ENCODE measurements at places on chromosomes 13 and 19.
A peak's percentile ranks its signal among the peaks of the same experiment; 100 is the strongest.

- no peak for DNase-seq
Measured at GRCh38 chr13:49213539-49213938, 6.6 kb upstream of the MLNR start.

GRCh38 chr19:19418555-19419260 is 13.2 kb downstream of the GATAD2A start:
- no peak for DNase-seq

DNA sequence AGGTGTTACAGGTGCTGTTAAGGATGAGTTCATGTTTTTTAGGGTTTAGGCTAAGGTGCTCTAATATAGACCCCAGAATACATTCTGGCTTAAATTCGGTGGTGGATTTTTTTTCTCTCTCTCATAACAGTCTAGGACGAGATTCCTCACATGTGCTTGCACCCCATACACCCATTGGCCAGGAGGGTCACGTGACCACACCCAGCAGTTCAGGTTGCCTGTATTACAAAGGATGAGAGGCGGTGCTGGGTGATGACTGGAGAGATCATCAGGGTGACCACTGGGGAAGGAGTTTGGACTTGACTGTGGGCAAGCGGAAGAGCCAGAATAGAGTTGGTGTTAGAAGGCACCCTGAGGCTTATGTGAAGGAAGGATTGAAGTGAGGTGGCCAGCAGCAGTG is 27.7 kb downstream of the PPP2R1A start:
- no peak for DNase-seq

DNA sequence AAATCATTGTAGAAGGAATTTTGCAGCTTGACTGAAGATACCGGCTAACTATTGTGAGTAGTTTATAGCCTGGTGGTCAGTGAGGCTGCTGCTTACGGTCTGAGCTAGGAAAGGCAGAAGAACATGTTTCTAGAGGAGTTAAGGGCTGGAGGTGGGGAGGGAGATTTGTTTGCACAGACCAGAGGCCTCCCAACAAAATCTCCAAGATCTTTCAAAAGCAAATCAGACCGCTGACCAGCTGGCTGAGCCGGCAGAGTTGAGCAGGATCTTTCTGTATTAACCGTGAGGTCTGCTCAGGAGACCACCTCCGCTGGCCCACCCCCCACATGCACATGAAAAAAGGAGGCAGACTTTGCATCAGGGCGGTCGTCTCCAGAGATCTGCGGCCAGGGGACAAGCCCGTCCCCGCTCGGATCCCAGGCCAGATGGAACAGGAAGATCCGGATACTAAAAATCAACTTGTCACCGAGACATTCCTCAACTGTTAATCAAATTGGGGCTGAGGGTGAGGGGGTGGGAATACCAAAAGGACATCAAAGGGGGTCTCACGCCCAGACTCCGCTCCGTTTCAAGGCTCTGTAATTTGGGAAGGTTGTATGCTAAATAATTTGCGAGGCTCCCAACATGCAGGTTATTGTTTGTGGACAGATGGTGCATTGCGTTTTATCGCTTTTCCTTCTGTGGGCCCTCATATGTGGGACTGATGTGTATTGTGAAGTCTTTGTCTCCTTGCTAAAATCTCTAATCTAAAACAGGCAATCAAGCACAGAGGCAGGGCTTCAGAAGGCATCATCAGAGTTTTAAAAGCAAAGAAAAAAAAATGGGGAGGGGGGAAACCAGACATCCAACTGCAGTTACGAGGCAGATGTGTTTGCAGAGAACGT is 319.0 kb downstream of the ZNF536 start:
- no peak for DNase-seq

DNA sequence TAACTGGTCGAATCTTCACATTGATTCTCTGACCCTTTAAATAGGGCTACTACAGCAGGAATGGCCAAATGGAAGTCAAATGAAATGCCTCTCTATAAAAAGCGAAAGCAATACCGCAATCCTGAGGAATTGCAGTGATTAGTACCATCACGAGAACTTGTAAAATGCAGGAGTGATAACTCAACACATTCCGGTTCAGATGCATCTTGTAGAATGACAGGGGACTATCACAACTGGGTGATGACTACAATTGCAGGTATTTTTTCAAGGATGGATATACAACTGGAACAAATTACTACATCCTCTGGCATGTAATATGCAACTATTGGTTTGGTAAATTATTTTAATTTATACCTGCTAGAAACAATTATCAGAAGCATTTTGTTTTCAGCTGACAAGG is 140.4 kb downstream of the PCDH20 start:
- DNase-seq = no peak

- no peak for DNase-seq
Measured at GRCh38 chr13:22175815-22176214, 504.9 kb downstream of the FGF9 start.

GRCh38 chr19:35601971-35602370 is 10.6 kb upstream of the HAUS5 start:
- no peak for DNase-seq

GRCh38 chr13:22061371-22061805 is 390.5 kb downstream of the FGF9 start:
- no peak for DNase-seq

- no peak for DNase-seq
Measured at GRCh38 chr19:1874554-1875185, 10.6 kb downstream of the ABHD17A start.

GRCh38 chr19:29162694-29163093 is 50.3 kb downstream of the UQCRFS1 start:
- no peak for DNase-seq

GRCh38 chr13:20983386-20983785 is 78.0 kb downstream of the LATS2 start:
- DNase-seq = no peak

GRCh38 chr13:21595546-21595822 is 8.5 kb downstream of the MICU2 start:
- DNase-seq = no peak

- DNase-seq = peak; percentile 26
Measured at GRCh38 chr19:8615813-8616596, 5.5 kb upstream of the ADAMTS10 start.

DNA sequence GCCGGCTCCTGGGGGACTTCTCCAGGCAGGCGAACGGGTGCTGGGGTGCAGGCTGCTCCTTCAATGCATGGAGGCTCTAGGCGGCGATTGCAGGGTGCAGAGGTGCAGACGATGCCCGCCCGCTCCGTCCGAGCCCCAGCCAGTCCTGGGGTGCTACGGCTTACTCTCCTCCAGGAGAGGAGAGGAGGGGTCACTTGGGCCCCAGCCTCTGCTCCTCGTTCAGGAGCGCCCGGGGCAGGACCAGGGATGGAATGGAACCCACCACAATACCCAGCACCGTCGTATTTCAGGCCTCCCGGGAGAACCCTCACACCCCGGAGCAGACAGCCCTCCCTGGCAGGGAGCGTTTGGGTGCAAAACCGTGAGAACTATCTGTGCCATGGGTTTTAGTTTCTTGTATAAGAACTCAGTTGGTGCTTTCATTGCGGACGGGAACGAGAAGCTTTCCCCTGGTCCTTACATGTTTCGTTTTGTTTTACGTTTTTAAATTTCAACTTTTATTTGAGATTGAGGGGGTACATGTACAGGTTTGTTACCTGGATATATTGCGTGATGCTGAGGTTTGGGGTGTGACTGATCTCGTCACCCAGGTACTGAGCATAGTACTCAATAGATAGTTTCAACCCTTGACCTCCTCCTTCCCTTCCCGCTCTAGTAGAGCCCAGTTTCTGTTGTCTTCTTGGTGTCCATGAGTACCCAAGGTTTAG is 46.8 kb downstream of the ARHGEF18 start:
- no peak for DNase-seq

DNA sequence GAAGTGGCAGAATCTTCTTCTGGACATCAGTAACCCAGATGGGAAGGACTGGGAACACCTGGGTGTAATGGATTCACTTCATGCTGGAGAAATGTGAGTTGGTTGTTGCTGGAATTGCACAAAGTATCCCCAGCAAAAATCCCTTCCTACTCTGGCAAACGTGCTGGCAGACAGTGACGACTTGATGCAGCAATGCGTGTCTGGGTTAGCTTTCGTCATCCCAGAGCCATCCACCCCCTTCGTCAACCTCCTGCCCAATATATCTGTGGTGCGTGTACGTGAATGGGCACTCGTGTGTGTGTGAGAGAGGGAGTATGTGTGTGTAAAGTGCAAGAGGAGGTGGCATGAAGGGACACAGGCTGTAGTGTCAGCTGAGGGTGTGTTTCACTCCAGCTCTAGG is 70.9 kb downstream of the TM9SF2 start:
- no peak for DNase-seq

GRCh38 chr13:114104655-114105520 is 27.5 kb downstream of the RASA3 start:
- no peak for DNase-seq

DNA sequence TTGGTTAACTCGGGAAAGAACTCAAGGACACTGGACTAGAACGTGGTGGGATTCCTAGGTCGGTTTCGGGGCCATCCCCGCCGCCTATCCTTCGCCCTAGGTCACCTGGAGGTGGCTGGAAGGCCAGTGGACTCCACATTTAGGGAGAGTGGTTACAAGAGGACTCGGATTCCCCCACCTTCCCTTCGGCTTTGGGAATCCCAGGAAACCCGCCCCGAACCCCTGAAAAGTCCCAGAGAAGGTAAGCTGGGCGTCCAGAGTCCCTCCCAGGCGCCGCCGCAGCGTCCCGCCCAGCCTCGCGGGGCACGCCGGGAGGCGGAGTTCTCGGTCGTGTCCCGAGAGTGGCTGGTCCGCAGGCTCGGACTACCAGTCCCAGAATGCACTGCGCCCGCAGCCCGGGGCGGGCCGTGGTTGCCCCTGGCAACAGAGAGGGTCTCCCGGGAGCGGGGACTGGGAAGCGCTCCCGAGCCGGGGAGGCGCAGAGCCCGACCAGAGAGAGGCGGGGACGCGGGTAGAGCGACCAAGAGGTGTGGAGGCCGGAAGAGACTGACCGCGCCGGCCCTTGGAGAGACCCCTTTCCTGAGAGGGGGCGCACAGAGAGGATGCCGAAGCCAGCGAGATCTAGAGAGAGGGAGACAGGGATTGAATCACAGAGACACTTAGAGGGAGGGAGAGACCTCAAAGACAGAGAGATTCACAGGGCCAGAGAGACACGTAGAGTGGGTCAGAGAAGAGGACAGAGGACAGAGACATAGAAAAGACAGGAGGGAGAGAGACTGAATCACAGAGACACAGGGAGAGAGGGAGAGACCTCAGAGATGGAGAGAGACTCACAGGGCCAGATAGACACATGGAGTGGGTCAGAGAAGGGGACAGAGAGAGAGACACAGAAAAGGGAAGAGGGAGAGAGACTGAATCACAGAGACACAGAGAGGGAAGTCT is 2.6 kb upstream of the PRKCG start:
- DNase-seq = peak; percentile 93

GRCh38 chr13:94759120-94759728 is 46.9 kb upstream of the SOX21 start:
- DNase-seq = no peak

- peak; percentile 20 for DNase-seq
Measured at GRCh38 chr19:41691268-41691970, 3.3 kb upstream of the CEACAM7 start.

- no peak for DNase-seq
Measured at GRCh38 chr19:51681286-51681941, 11.7 kb upstream of the SPACA6 start.

- DNase-seq = no peak
Measured at GRCh38 chr13:53152057-53152421, 123.4 kb downstream of the OLFM4 start.

DNA sequence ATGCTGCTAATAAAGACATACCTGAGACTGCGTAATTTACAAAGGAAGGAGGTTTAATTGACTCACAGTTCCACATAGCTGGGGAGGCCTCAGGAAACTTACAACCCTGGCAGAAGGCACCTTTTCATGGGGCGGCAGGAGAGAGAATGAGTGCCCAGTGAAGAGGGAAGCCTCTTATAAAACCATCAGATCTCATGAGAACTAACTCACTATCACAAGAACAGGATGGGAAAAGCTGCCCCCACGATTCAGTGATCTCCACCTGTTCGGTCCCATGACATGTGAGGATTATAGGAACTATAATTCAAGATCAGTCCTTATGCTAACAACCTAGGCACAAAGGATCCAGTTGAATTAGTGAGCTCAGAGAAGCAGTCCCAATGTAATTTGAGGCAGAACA is 59.4 kb downstream of the GPC6 start:
- no peak for DNase-seq

DNA sequence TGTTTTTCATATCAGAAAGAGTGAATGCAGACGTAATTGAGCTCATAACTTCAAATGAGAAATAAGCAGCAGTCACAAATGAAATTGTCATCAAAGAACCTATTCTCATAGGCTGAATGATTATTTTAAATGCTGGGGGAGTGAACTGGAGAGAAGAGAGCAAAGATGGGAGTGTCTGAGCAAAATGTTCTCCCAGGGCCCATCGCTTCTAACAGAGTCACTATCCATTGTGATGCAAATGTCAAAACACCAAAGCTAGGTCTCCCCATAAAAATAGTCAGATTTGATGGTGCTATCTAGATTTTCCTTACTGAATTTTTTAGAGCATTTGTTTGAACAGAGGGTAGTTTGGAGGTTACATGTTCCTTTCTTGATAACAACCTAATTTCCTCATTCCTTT is 278.7 kb downstream of the PCDH9 start:
- no peak for DNase-seq

- DNase-seq = no peak
Measured at GRCh38 chr13:51260154-51260553, 38.0 kb downstream of the FAM124A start.

GRCh38 chr19:52464798-52465470 is 11.6 kb downstream of the ZNF578 start:
- peak; percentile 20 for DNase-seq

DNA sequence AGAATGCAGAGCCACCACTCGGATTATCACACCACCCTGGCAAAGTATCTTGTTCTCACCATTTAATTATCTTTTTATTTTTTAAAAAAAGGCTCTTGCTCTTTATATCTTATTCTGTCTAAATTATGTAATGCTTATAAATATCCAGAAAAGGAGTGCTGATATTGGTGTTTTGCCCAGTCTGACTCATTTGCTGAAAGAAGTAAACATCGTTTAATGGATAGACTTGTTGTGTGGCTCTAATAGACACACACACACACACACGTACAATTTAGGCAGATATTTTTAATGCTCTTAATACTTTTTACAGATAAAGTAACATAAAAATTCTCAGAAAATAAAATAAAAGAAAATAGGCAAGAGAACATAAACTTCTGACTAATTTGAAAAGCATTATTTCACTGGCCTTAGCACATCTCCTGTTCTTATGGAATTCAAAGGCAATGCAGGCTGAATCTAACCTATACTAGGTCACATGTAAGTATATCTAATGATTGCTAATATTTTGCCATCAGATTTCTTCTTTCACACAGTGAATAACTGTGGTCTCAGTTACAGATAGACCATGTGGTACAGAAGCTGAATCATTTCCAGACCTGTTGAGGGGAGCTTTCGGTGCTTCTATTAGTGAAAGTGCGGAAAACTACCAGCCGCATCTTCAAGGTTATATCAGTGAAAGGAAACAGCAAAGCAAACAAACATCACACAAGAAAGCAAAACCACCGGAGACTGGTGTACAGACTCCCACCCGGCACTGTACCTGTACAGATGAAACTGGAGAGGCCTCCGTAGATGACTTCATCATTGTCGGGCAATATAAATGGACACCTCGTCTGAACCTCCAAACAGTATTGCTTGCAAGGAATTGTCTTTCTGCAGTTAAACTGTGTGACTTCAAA is 642.1 kb upstream of the ARGLU1 start:
- DNase-seq = no peak

Data from SW480 (cell line).